Astrocyte (in vitro differentiated cells and primary cell): ENCODE measurements at places on chromosomes 13 and 19. TPM values are rescaled to one million over a fixed set of nuclear protein-coding genes. Genes with fewer than 3 reads are reported as not detected.

DNA sequence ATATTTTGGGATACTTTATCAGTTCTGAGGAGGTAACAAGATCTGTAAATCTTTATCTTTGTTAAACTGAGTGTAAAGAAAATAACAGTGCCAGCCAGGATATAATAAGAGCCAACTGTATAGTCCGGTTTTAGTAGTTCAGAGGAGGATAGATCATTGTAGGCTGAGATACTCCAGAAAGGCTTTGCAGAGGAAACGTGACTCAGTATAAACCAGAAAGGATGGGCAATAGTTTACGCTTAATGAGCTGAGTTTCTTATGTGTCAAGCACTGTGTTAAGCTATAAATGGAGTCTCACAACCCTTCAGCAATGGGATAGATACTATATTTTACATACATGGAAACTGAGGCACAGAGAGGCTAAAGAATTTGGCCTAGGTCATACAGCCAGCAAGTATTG, 3.8 kb downstream of the RFXAP start:
- H3K36me3 ChIP-seq, result no peaks in the 10 kb centered on the region
- no peak overlapping the region for H3K4me3 ChIP-seq
- no peaks in the 10 kb centered on the region for H3K27me3 ChIP-seq
- no peak overlapping the region for H3K27ac ChIP-seq
- peaks cover 20% of the 10 kb centered on the region for H3K4me1 ChIP-seq
- peak; percentile 26 for DNase-seq

The PPM1N gene
- 0.67 and 1.3 TPM in 2 replicates for total RNA-seq

The ZNF135 gene
- total RNA-seq, result 1.5 and 1.7 TPM in 2 replicates

- no peaks in the 10 kb centered on the region for H3K36me3 ChIP-seq
- no peak for DNase-seq
- no peak overlapping the region for H3K27ac ChIP-seq
- no peaks in the 10 kb centered on the region for H3K4me1 ChIP-seq
- no peaks in the 10 kb centered on the region for H3K27me3 ChIP-seq
Observed at GRCh38 chr13:36665630-36666029, 8.2 kb upstream of the SERTM1 start.

The GAMT gene
- total RNA-seq, result 34.1 and 35.9 TPM in 2 replicates

The CCNA1 gene
- 0.70 and 0.91 TPM in 2 replicates for total RNA-seq

The AKAP11 gene
- 29.2 and 29.7 TPM in 2 replicates for total RNA-seq

- H3K27ac ChIP-seq, result no peak overlapping the region
- H3K36me3 ChIP-seq, result no peaks in the 10 kb centered on the region
- no peaks in the 10 kb centered on the region for H3K27me3 ChIP-seq
- no peak for DNase-seq
- no peaks in the 10 kb centered on the region for H3K4me1 ChIP-seq
Observed at GRCh38 chr13:25802579-25802978, 249.2 kb downstream of the SHISA2 start.

The ELSPBP1 gene
- not detected in 2 replicates for total RNA-seq

DNA sequence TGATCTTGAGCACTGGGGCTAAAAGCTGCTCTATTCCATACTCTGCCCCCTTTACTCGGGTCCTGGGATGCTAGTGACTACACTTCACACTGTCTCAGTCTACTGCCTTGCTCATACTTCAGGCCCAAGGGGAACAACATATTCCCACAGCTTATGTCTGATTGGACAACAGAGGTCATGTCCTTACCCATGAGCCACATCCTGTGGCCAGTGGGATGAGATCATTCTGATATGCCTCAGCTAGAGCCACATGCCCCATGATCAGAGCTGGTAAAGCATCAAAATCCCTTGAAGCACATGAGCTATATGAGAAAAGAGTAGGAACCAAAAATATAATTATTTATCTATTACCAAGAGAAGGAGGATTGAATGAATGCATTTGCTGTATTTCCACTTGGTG, 290.1 kb upstream of the TSHZ3 start:
- no peak overlapping the region for H3K4me3 ChIP-seq
- DNase-seq, result peak; percentile 27
- no peaks in the 10 kb centered on the region for H3K27me3 ChIP-seq
- H3K27ac ChIP-seq, result no peak overlapping the region
- no peaks in the 10 kb centered on the region for H3K36me3 ChIP-seq
- no peaks in the 10 kb centered on the region for H3K4me1 ChIP-seq

GRCh38 chr13:112060282-112060830, 6.6 kb upstream of the SOX1 start:
- no peaks in the 10 kb centered on the region for H3K4me1 ChIP-seq
- no peak overlapping the region for H3K27ac ChIP-seq
- H3K27me3 ChIP-seq, result peaks cover 67% of the 10 kb centered on the region
- DNase-seq, result no peak
- H3K4me3 ChIP-seq, result no peak overlapping the region

The PSG2 gene
- total RNA-seq, result 0.31 and 0.41 TPM in 2 replicates

DNA sequence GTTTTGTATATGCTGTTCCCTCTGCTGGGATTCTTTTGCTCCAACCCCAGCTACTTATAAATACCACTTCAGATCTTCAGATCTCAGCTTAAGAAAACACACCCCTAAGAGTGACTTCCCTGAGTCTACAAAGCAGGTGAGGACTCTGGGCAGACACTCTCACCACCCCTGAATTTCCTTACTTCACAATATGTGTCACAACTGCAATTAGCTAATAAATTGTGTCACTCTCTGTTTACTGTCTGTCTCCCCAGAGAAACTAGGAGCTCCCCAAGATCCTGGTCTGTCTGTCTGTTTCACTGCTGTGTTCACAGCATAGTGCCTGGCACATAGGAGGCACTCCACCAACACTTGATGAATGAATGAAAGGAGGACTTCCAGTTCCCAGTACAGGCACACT, 14.4 kb downstream of the CEBPA start:
- peaks cover 6% of the 10 kb centered on the region for H3K4me1 ChIP-seq
- no peaks in the 10 kb centered on the region for H3K36me3 ChIP-seq
- no peak overlapping the region for H3K4me3 ChIP-seq
- DNase-seq, result no peak

GRCh38 chr13:24473686-24474085, 38.9 kb downstream of the PARP4 start:
- no peak overlapping the region for H3K27ac ChIP-seq
- DNase-seq, result no peak
- no peak overlapping the region for H3K4me3 ChIP-seq
- no peaks in the 10 kb centered on the region for H3K27me3 ChIP-seq
- H3K4me1 ChIP-seq, result no peaks in the 10 kb centered on the region

- H3K36me3 ChIP-seq, result peaks cover 14% of the 10 kb centered on the region
- no peak overlapping the region for H3K27ac ChIP-seq
- H3K27me3 ChIP-seq, result no peaks in the 10 kb centered on the region
- H3K4me1 ChIP-seq, result no peaks in the 10 kb centered on the region
Observed at GRCh38 chr19:48918801-48919247, 14.7 kb upstream of the DHDH start.

The CEP89 gene
- 22.9 and 28.3 TPM in 2 replicates for total RNA-seq

The SYNGR4 gene
- total RNA-seq, result not detected in 2 replicates

GRCh38 chr19:28914173-28914572, 298.8 kb downstream of the UQCRFS1 start:
- H3K36me3 ChIP-seq, result no peaks in the 10 kb centered on the region
- H3K27me3 ChIP-seq, result no peaks in the 10 kb centered on the region
- no peak for DNase-seq
- no peak overlapping the region for H3K4me3 ChIP-seq
- H3K4me1 ChIP-seq, result no peaks in the 10 kb centered on the region

- peaks cover 6% of the 10 kb centered on the region for H3K27me3 ChIP-seq
- H3K4me1 ChIP-seq, result no peaks in the 10 kb centered on the region
- no peak overlapping the region for H3K4me3 ChIP-seq
- DNase-seq, result no peak
- no peaks in the 10 kb centered on the region for H3K36me3 ChIP-seq
Observed at GRCh38 chr19:7505682-7506384, 10.1 kb upstream of the ZNF358 start.
